ENCODE measurements at places on chromosomes 3 and 15. TPM values are rescaled to one million over a fixed set of nuclear protein-coding genes. Genes with fewer than 3 reads are reported as not detected.

ZNF620 gene
- 13.0 TPM for polyA plus RNA-seq

CHRNB4 gene
- polyA plus RNA-seq, result 3.3 TPM

CLDN16 gene
- 35.6 TPM for polyA plus RNA-seq

STAB1 gene
- polyA plus RNA-seq, result 37.6 TPM

XCR1 gene
- 0.15 TPM for polyA plus RNA-seq

KBTBD13 gene
- 0.07 TPM for polyA plus RNA-seq

RNU6-1 gene
- not detected for polyA plus RNA-seq

SAMD7 gene
- not detected for polyA plus RNA-seq

PCLAF gene
- 54.7 TPM for polyA plus RNA-seq

TTLL13 gene
- 0.45 TPM for polyA plus RNA-seq

TGM5 gene
- not detected for polyA plus RNA-seq

FBXO45 gene
- polyA plus RNA-seq, result 16.7 TPM

ZNF770 gene
- 82.0 TPM for polyA plus RNA-seq

SPINK8 gene
- polyA plus RNA-seq, result 0.43 TPM

PGBD4 gene
- polyA plus RNA-seq, result 2.6 TPM

RTP1 gene
- not detected for polyA plus RNA-seq

SEMA7A gene
- 5.0 TPM for polyA plus RNA-seq

GPR62 gene
- polyA plus RNA-seq, result 0.48 TPM

PATL2 gene
- 1.4 TPM for polyA plus RNA-seq

MKRN2OS gene
- polyA plus RNA-seq, result 2.6 TPM

TGM4 gene
- 0.18 TPM for polyA plus RNA-seq

ZMYND10 gene
- 4.2 TPM for polyA plus RNA-seq

HYKK gene
- polyA plus RNA-seq, result 10.3 TPM

CASR gene
- polyA plus RNA-seq, result 24.9 TPM

OR5H2 gene
- not detected for polyA plus RNA-seq

C3orf22 gene
- polyA plus RNA-seq, result 0.10 TPM

SLC51B gene
- polyA plus RNA-seq, result 8.3 TPM

HESX1 gene
- 4.5 TPM for polyA plus RNA-seq

TTC21A gene
- 16.2 TPM for polyA plus RNA-seq

CHRNA3 gene
- 1.7 TPM for polyA plus RNA-seq

SNTN gene
- not detected for polyA plus RNA-seq

SCAMP5 gene
- 47.9 TPM for polyA plus RNA-seq

PLA2G4D gene
- 0.07 TPM for polyA plus RNA-seq

CLDN1 gene
- polyA plus RNA-seq, result 58.2 TPM
